Skeletal muscle cell (primary cell): ENCODE measurements at places on chromosomes 1 and 21.

- no peak for DNase-seq
Observed at GRCh38 chr1:59985911-59986515, 59.4 kb upstream of the CYP2J2 start.

- DNase-seq = no peak
Observed at GRCh38 chr1:90795431-90795830, 78.3 kb upstream of the BARHL2 start.

DNA sequence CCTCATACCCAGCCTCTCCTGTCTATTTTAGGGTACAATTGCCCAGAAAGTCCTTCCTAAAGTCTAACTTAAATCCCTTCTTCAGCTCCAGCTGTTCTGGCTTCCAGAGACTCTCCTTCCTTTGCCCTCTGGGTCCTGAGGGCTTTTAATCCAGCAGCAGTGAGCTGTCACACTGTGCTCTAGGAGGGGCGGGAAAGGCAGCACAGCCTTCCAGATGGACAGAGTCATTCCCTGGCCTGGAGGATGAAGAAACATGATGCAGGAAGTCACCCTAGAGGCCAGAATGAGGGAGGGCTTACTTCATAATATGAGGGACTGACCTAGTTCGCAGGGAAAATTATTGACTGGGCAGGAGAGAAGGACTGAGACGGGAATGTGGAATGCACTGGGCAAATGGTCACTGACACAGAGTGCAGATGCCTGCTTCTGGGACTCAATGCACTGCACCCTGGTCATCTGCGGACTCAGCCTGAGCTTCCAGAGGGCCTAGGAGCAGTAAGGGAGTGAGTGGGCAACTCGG, 1.3 kb downstream of the SH2D2A start:
- peak; percentile 89 for DNase-seq

DNA sequence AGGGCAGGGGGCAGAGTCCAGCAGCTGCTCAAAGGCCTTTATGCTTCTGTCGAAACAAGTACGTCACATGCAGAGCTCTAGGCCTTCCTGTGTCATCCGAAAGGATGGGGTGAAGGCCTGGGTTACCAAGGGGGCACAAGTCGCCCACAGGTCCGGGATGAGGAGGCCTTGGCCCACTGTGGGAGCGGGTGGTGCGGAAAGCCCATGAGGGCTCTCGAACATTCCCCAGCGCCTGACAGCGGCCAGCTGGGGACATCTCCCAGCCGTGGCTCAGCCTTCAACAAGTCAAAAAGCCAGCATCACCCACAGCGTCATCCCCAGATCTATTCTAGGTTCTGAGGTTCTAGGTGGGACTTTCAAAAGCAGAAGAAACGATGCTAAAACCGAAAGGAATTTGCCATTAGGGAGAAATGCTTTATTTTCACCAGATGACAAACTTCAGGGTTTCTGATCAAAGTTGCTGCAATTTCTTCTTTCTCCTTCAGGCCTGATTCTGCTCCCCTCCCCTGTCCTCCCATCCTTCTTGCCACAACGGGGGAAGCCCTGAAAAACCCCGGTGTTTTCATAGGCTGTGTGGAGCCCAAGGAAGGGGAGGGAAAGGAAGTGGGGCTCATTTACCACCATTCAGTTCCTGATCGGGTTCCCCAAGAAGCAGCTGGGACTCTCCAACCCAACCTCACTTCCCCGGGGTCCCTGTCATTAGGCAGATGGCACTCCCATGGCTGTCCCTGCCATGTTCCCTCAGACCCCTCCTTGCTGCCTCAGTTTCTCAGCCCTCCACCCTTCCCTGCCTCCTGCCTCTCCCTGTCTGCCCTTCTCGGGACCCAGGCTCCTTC, 17.6 kb downstream of the GPR137B start:
- DNase-seq = no peak

DNA sequence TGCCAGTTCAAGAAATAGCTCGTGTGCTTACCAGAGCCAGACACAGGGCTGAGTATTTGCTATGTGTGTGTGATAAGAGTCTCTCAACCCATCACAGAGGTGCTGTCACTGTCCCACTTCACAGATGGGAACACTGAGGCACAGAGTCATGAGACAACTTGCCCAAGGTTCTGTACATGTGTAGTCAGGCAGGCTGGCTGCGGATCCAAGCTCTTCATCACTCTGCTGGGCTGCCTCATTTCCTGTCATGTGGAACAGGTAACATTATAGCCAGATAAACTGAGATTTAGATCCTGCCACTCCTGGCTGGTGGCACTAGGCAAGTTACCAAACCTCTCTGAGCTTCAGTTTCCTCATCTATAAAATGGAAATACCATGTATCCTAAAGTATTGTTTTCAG, 77.8 kb downstream of the ITPKB start:
- DNase-seq = no peak

DNA sequence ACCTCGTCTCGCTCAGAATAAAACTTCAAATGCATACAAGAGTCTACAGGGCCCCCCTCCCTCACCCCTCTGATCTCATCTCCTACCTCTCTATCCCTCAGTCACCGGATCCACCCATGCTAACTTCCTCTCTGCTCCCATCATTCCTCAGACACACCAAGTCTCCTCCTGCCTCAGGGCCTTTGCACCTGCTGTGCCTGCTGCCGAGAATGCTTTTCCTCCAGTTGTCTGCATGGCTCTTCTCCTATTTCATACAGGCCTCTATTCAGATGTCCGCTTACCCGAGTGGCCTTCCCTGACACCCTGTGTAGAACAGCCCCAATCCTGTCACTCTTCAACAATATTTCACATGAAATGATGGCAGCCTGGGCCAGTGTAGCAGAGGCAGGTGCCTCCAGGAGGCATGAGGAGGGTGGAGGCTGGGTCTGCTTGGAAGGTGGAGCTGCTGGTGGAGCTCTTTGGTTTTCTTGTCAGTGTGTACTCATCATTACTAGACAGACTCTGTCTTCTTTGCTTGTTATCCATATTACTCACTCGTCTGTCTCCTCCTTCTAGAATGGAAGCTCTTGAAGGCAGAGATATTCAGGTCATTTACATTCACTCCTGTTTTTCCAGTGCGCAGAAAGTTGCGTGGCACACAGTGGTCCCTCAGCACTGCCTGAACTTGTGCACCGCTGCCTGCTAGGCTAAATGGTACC, 4.2 kb downstream of the SH2D2A start:
- DNase-seq = no peak

DNA sequence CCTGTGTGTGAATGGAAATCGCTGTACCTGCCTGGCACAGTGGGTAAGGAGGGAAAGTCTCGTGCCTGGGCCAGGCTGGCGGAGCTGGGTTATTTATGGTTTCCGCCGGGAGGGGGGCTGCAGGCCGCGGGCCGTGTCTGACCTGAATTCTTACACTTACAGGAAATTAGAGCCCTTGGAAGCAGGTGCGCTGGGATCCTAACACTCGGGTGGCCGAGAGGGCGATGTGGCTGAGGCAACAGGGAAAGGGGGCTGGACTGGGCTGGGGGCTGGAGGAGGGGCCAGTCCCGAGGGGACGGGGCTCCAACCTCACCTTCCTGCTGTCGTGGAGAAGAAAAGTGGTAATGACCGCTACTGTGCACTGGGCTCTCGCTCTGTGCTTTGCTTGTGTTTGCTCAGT, 109.4 kb upstream of the WNT4 start:
- DNase-seq = no peak
